Activated CD4-positive, alpha-beta T cell treated with anti-CD3 and anti-CD28 coated beads, Interleukin-2, amount 10 ng/mL, durations not matched to agents 7 days and 5 days (primary cell): ENCODE measurements at places on chromosomes 2 and 18. TPM values are rescaled to one million over a fixed set of nuclear protein-coding genes. Genes with fewer than 3 reads are reported as not detected.

The PPP1CB gene
- 188 TPM for total RNA-seq

The HES6 gene
- 1.8 TPM for total RNA-seq

The AQP4 gene
- not detected for total RNA-seq

The NT5C1B gene
- total RNA-seq, result not detected

The LIMS2 gene
- total RNA-seq, result 36.4 TPM

The AMER3 gene
- total RNA-seq, result not detected

The BBS5 gene
- 1.4 TPM for total RNA-seq

The SPC25 gene
- 51.6 TPM for total RNA-seq

The SERPINB13 gene
- not detected for total RNA-seq

The ARHGAP15 gene
- total RNA-seq, result 197 TPM

The CFAP65 gene
- total RNA-seq, result not detected

The ALKAL2 gene
- total RNA-seq, result not detected

The PROM2 gene
- total RNA-seq, result 0.08 TPM

The FAM237A gene
- not detected for total RNA-seq

The SSB gene
- 79.0 TPM for total RNA-seq

The IWS1 gene
- 46.9 TPM for total RNA-seq

The OTX1 gene
- not detected for total RNA-seq

The ST3GAL5 gene
- 36.3 TPM for total RNA-seq
